ENCODE measurements at places on chromosomes 1 and 21.

- no peak for DNase-seq
Observed at GRCh38 chr1:228698017-228698329, 37.3 kb upstream of the RHOU start.

DNA sequence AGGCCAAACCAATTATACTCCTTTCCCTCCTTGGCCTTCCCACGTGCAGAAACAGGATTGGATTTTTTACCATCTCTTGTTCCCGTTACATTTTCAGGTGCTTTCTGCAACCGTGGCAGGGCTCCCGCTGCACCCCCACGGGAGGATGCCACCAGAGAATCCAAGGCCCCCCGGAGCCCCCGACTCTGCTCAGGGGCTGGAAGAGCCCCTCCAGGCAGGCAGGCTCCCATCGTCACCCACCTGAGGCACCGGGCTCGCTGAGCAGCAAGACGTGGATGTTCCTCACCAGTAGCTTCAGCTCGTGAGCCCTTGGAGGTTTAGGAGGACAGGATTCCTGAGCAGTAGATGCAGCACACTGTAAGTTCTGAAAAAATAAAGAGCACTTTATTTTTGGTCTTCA lies 35.2 kb upstream of the PRDM15 start:
- DNase-seq, result no peak

- DNase-seq, result no peak
Observed at GRCh38 chr1:173420330-173420806, 56.8 kb upstream of the PRDX6 start.

DNA sequence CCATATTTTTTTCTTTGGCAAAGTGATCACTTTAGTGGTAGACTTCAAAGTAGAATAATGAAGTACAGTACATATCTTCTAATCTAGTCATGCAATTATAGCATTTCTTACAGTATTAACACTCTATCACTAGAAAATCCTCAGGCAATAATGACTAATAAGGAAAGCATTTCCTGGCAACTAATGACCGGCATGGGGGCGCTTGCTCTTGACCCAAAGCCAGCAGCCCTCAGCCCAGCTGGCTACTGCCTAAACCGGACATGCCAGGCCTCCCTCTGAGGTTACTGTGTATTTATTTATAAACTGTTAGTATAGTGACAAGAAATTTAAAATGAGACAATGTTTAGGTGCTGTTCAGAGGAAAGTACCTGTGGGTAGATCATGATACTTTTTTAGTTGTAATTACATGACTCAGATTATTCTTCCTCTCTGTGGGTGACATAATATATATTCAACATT lies 633.8 kb downstream of the PTPRC start:
- no peak for DNase-seq

- DNase-seq, result no peak
Observed at GRCh38 chr1:165737196-165737595, 31.5 kb downstream of the TMCO1 start.

- DNase-seq, result no peak
Observed at GRCh38 chr1:42841010-42841409, 5.4 kb upstream of the ZNF691 start.

- no peak for DNase-seq
Observed at GRCh38 chr1:231322880-231323530, 14.6 kb downstream of the EXOC8 start.

DNA sequence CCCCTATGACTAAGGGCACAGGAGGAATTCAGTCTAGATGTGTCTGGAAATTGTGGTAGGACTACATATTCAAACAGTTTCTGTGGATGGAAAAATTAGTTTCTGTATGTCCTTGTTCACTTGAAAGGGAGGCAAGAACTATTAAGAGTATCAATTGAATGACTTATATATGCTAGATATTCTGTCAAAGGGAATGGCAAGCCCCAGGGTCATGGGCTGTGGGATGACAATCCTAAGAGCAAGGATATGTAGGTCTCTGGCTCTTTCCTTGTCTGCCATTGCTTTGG lies 383.5 kb upstream of the B3GALT2 start:
- no peak for DNase-seq

GRCh38 chr1:58943776-58944175 lies 159.9 kb upstream of the JUN start:
- no peak for DNase-seq

- peak; percentile 81 for DNase-seq
Observed at GRCh38 chr1:110207831-110208230, 2.3 kb upstream of the KCNC4 start.

DNA sequence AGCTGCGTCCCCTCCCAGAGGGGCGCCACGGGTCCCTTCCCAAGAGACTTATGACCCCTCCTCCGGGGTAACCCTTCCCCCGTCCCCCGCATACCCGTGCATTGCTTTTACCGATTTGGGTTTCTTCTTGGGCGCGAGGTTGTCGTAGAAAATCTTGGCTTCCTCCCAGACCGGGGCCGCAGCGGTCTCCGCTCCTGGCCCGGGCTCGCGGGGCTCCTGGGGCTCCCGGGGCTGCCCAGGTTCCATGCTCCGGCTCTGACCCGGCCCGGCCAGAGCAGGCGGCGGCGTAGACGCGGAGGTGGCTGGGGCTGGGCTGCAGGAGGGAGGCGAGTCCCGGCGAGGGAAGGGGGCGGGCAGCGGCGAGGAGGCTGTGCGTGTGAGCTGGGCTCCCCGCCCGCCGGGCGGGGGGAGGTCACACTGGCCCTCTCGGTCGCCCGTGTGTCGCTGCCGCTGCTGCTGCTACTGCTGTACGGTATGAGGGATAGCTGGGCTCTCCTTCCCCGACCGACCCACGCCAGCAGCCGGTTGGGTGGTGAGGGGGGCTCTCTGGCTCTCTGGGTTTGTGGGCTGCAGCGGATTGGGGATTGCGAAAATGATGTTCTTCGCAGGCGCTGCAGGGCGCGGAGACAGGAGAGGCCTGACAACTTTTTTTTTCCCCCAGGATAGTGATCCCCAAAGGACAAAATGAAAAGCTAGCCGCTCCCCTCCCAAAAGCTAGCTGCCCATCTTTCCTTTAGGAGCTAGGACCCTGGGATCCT lies at the start of gene NT5C1A:
TSS of gene NT5C1A (minus strand) at position 315 of the 758 bp plus-strand sequence. CDS start at position 246, 69 bp downstream.
- DNase-seq, result peak; percentile 54

DNA sequence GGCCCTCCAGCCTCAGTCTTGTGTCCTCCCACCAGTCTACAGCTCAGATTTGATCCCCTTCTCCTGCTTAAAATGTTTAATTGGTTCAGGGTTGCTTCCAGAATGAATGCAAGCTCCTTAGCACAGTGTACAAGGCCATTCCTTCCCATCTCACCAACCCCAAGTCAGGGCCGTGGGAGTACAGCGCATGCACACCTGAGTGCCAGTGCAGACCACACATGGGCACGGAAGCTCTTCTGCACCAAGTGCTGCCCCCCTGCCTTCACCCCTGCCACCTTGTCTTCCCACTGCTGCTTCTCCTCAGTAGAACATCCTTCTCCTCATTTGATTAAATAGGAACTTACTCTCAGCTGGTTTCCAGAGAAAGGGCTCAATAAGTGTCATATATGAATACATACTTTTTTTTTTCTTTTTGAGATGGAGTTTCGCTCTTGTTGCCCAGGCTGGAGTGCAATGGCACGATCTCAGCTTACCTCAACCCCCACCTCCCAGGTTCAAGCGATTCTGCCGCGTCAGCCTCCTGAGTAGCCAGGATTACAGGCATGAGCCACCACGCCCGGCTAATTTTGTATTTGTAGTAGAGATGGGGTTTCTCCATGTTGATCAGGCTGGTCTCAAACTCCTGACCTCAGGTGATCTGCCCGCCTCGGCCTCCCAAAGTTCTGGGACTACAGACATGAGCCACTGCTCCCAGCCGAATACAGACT lies 9.3 kb downstream of the PMF1 start:
- DNase-seq, result no peak

DNA sequence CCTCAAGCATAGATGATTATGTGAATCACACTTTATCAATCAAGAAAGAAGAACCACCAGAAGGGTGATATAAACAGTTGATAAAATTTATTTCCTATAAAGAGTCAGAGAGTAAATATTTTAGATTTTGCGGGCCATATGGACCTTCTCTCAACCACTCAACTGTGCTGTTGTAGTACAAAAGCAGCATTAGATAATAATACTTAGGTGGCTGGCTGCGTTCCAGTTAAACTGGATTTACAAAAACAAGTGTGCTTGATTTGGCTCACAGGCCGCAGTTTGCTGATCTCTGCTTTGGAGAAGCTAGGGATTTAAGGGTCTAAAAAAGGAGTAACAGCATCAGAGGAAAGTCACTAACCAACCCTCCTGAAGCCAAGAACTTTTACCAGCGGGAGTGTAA lies 1406.0 kb downstream of the KCNT2 start:
- DNase-seq, result no peak

DNA sequence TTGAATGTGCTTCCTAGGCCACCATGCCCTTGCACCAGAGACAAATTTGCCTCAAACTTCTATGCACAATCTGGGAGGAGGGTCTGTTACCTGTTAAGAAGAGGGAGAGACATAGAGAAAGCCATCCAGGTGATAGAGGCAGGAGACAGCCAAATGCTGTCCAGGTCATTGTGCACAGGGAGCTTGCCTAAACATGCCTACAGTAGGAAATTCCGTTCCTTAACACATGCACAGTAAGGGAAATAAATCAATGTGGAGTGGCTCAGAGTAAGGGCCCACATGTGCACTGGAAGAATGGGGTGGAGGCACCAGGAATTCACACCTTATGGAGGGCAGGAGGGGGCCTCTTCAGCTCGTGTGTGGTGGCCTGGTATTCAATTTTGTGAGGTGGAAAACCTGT lies 19.5 kb upstream of the CREG1 start:
- no peak for DNase-seq

- no peak for DNase-seq
Observed at GRCh38 chr1:47367651-47368050, 34.1 kb downstream of the CMPK1 start.

- DNase-seq, result no peak
Observed at GRCh38 chr1:147897029-147897752, 5.4 kb upstream of the GJA8 start.

DNA sequence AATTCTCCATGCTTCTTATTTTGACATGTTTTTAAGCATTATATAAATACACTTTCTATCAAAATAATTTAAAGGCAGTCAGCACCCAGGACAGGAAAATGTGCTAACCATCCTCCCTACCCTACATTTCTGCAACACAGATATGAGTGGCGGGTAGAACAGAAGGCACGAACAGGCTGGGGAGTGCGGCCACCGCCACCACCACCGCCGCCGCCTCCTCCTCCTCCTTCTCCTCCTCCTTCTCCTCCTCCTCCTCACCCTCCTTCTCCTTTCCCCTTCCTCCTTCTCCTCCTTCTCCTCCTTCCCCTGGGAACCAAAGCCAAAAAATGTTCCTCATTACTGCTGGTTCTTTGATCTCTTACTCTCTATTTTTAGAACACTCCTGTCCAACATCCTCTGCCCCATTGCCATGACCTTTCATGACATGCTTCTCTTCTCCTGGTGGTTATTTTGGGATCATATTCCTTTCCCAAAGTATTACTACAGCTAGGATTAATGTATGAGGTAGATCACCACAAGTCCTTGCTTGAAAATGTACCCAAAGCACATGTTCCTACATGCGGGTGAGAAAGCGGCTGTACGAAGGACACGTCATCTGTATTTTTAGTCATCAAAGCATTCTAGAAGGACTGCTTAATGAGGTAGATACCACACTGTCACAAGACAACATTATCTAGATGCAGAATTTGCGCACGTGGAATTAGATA lies 24.5 kb upstream of the CCN1 start:
- no peak for DNase-seq

GRCh38 chr1:206020393-206021007 lies 3.2 kb downstream of the CTSE start:
- DNase-seq, result no peak

DNA sequence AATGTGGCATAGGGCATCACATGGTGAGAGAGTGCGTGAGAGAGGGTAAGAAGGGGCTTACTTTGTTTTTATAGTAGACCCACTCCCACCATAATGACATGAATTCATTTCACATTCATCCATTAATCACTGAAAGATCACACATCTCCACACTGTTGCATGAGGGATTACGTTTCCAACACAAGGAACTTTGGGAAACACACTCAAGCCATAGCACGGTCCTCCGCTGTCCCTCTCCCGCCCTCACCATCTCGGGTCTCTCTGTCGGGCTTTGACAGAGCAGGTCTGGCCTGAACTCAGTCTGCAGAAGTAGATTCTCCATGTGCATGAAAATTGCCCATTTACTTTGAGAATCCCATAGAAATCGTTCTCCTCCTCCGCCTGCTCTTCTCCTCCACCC lies 312.2 kb downstream of the MATN1 start:
- DNase-seq, result no peak

DNA sequence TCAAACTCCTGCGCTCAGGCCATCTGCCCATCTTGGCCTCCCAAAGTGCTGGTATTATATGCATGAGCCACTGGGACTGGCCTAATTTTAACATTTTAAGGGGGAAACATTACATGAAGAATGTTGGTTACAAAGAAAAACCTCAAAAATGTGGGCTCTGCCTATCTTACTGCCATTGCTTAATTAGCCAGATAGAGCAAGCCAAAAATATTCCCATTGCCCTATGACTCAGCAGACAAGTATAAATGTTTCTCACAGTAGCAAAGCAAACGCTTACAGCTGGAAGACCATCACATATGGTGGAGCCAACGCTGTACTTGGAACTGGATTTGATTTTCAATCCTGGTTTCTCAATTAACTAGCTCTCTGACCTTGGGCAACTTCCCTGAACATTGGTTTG lies 502.0 kb downstream of the SMYD3 start:
- no peak for DNase-seq

GRCh38 chr1:160520582-160520981 lies 2.5 kb downstream of the SLAMF6 start:
- no peak for DNase-seq

DNA sequence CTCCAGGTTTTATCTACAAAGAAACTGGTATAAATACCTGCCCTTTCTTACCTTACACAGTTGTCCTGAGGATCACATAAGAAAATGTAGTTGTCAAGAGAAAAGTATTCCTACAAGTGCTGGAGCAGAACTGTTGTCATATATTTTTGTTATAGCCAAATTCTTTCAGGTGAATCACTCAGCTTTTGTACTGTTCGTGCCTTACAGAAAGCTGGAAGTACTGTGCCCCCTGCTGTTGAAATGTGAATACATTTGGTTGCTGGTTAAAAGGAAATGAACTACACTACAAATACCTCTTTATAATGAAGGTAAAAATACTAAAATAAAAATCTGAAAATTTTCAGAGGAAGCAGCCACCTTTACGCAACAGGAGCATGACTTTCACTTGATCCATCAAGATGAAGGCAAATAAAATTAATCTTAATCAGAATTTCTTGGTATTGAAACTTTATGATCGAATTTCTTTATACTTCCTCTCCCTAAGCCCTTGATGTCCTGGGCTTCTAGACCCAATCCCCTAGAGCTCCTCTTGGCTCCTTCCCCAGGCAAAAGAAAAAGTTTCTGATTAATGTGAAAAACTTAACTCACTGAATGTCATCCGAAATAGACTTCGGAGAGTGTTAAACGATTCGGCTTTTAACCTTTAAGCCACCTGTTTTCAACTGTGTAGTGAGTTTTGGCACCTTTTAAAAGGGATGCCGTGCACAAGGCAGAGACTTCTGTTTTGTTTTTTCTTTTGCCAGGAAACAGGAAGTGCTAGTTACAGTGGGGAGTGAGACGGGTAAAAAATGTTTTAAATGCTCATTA lies 12.5 kb downstream of the CHML start:
- DNase-seq, result no peak

- DNase-seq, result no peak
Observed at GRCh38 chr1:189205863-189206262, 1271.8 kb downstream of the BRINP3 start.

- no peak for DNase-seq
Observed at GRCh38 chr21:44742418-44743153, 31.2 kb upstream of the TSPEAR start.

- no peak for DNase-seq
Observed at GRCh38 chr1:201775380-201775779, 53.6 kb upstream of the IPO9 start.
